ENCODE measurements at places on chromosomes 11 and 22. TPM values are rescaled to one million over a fixed set of nuclear protein-coding genes. Genes with fewer than 3 reads are reported as not detected.

Gene OTUB1
- total RNA-seq: 119 TPM

DNA sequence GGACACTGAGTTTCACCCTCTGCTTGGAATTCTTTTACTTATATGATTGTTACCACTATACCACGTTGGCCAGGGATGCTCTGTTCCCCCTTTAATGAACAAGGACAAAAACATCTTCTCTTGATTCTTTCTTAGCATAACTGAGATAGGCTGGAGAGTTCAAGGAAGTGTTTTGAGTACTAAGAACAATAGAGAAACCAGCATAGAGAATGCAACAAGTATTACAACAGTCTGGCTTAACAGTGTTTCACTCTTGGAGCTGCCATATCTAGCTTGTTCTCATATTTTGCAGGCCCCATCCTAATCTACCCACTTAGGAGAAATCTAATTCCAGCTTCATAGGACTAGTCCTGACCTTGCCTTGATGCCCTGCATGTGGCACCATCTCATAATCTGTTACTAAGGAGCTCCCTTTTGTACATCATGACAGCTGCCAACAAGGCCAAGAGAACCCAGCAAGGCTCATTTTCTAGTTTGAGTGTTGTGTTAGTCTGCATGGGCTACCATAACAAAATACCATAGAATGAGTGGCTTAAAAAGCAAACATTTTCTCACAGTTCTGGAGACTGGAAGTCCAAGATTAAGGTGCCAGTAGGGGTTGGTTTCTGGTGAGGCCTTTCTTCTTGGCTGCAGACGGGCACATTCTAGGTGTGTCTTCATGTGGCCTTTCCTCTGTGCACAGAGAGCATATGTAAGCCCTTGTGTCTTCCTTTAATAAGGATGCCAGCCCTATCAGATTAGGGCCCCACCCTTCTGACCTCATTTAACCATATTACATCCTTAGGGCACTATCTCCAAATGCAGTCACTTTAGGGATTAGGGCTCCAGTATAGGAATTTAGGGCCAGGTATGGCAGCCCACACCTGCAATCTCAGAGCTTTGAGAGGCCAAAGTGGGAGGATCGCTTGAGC lies 37.8 kb downstream of the PACS1 start:
- no peak for DNase-seq
- no peaks in the 10 kb centered on the region for H3K27me3 ChIP-seq
- peaks cover 35% of the 10 kb centered on the region for H3K4me1 ChIP-seq
- no peaks in the 10 kb centered on the region for H3K36me3 ChIP-seq
- no peak overlapping the region for H3K27ac ChIP-seq

GRCh38 chr22:48537343-48537680 lies 1290.4 kb downstream of the BRD1 start:
- no peaks in the 10 kb centered on the region for H3K36me3 ChIP-seq
- H3K4me3 ChIP-seq: no peak overlapping the region
- H3K27me3 ChIP-seq: peaks cover 89% of the 10 kb centered on the region
- H3K4me1 ChIP-seq: no peaks in the 10 kb centered on the region

- DNase-seq: peak; percentile 45
- H3K27ac ChIP-seq: no peak overlapping the region
- H3K4me1 ChIP-seq: no peaks in the 10 kb centered on the region
These were observed 843.2 kb downstream of the KCNA4 start for GRCh38 chr11:29173660-29174062.

GRCh38 chr11:122192634-122193255 lies 76.7 kb upstream of the BLID start:
- H3K36me3 ChIP-seq: peaks cover 10% of the 10 kb centered on the region
- H3K27me3 ChIP-seq: no peaks in the 10 kb centered on the region
- peak overlapping the region; percentile 42 for H3K27ac ChIP-seq
- no peak overlapping the region for H3K4me3 ChIP-seq

Gene OR51E2
- not detected for total RNA-seq

All from PC-9 (cell line).